ENCODE measurements at places on chromosomes 16 and 17.

DNA sequence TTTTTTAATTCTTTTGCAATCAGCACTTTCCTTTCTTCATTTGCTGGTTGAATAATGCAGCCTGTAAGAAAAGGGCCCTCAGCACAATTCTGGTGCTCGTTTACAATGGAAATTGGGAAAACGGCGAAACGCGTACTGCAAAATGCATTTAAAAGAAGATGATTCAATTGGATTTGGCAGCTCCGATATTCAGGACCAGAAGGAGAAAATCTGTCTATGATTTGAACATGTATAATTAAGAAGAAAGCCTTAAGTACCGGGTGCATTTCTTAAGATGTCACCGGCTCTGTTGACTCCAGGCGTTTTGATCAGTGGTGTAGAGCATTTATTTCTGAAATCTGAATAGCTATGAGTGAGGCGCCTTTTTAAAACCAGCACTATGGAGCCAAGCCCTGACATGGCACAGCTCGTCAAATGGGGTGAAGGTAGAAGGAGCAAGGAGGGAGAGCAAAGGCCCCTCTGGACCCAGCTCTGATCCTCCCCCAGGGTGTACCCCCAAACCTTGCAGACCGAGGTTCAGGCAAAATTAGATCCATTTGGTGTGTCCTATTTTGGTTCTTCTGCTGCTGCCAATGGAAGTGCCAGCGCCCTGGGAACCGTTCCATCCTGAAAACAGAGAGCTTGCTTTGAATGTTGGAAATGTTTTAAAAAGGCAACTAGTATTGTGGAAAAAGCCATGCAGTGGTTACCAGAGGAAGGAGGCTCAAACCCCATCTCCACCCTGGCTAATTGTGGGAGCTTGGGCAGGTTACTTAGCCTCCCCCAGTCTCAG is 161.4 kb upstream of the RPL38 start:
- no peak for DNase-seq

DNA sequence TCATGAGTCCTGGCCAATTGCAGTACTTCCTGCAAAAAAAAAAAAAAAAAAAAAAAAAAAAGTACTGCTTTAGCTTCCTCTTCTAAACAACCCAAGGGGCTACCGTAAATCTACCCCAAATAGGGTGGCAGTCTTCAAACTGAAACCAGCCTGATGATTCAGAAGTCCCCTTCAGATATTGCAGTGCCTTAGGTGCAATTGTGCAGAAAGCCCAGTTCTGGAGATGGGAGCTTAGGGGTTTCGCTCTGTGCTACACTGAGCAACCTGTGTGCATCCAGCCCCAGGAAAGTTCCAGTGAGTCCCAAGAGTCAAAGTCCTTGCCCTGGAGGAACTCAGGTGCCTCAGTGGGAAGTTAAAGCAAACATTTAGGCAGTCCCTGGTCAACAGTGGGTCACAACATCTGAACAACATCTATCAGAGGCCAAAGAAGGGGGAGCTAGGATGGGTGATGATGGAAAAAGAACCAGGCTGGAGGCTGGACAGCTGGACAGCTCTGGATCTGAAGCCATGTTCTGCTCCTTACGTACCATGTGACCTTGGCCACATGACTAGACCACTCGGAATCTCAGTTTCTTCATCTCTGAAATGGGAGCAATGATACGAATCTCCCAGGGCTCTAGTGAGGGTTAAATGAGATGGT is 6.7 kb upstream of the CIITA start:
- DNase-seq: no peak

DNA sequence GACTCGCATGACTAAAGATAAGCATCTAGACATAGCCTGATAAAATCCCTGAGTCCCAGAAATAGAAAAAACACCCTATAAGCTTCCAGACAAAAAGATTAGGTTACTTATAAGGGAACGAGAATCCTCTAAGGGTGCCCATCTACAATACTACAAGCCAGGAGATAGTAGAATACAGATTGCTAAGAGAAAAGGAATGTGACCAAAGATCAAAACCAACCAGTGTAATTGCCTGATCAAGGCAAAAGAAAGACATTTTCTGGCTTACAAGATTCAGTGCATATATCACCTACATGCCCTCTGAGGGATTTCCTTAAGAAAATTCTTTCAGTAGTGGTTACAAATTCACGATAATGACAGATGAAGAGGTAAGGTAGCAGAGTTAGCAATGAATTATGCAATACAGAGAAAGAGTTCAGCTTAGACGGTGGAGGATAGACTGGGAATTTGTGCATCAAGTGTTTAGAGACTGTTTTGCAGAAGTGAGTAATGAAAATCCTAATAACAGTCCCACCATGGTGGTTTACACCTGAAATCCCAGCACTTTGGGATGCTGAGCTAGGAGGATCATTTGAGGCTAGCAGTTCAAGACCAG is 35.0 kb downstream of the BCL7C start:
- no peak for DNase-seq

DNA sequence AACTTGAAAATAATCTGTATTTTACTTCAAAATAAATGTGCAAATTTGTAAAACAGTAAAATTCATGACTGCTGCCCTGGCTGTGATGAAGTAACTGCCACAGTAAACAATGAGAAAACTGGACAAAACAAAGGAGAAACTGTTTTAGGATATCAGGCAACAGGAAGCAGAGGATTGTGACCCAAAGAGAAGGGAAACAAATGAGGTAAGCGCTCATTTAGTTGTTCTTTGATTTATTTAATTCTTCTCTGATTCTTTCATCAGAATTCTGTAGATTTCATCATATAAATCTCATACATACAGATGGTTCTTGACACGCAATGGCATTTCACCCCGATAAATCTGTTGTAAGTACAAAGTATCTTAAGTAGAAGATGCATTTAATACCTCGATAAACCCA is 198.1 kb upstream of the AXIN2 start:
- no peak for DNase-seq

DNA sequence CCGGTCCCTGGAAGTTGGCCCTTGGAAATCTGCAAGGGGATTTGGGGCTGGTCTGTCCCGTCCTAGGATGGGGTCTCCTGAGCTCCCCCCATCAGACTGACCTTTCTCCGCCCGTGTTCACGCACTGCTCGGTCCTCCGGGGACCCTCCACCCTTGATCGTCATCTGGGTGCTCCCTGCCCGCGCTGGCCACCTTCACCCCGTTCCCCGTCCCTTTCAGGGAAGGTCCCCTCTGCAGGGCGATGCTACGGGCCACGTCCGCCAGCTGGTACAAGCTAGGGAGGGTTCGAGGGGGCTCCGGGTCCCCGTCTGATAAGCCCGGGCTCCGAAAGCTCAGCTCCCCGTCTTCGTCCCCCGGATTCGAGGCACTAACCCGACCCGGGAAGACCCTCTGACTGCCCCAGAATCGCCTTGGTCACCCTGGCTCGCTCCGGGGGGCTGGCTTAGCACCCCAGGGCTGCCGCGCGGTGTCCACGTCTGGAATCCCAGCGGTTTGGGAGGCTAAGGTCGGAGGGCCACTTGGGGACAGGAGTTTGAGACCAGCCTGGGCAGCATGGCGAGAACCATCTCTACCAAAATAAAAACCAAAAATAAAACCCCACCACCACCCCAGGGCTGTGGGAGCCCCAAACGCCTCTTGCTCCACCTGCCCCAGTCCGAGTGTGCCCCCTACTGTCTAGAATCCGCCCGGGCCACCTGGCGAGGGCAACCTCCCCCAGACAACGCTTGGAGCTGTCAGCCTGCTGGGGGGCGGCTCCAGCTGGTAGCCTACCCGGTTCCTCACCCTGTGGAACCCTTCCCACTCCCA is 1.1 kb upstream of the SLC43A2 start:
- peak; percentile 77 for DNase-seq
